ENCODE measurements at places on chromosomes 16 and 17.
A peak's percentile ranks its signal among the peaks of the same experiment; 100 is the strongest.

- no peak for DNase-seq
Measured at GRCh38 chr16:16122264-16122663, 101.0 kb downstream of the ABCC6 start.

DNA sequence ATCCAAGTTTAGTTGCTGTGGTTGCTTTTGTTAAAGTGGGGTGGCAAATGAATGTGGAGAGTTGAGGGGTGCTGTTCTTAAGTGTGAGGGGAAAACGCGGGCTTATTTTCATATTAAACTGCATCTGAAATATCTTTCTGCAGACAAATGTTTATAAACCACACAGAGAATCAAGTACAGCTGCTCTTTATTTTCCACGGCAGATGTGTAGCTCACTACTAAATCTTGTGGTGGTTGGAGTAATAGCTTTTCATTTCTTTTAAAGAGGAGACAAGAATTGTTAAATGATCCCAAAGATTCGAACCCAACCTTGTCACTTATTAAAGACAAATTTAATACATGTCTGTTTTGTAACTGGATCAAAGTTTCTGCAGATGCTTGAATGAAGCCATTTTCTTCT is 2.1 kb downstream of the CLTC start:
- no peak for DNase-seq

GRCh38 chr16:8492690-8493089 is 97.6 kb downstream of the TMEM114 start:
- DNase-seq = no peak

- DNase-seq = no peak
Measured at GRCh38 chr17:79207960-79208359, 133.3 kb downstream of the ENGASE start.

GRCh38 chr17:48639982-48640857 is 14.1 kb upstream of the HOXB9 start:
- no peak for DNase-seq

- peak; percentile 51 for DNase-seq
Measured at GRCh38 chr17:54903375-54903774, 2.7 kb downstream of the TOM1L1 start.

DNA sequence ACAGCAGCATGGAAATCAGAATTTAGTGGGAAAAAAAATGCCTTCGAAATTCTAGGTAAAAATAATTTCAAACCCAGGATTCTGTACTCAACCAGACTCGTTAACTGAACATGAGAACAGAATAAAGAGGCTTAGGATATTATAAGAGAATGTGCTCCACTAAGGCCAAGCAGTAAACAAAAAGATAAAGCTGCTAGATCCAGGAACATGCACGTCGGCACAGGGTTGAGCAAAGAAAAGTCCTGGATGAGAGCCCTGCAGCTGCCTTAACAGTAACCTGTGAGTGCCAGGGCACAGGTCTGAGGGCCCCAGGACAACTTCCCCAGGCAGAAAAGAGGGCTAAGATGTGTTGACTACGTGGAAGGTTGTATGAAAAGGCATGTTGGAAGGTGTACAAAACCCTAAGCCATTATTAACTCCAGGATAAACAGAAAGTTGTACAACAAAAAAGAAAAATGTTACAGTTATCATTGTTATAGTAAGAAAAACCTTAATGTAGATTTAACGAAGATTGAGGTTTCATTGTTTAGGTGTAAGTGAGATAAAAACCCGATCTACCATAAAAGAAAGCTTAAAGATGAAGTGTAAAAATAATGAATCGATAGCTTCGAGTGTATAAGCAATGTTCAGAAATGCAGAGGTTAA is 42.3 kb upstream of the RBFOX3 start:
- DNase-seq = no peak

DNA sequence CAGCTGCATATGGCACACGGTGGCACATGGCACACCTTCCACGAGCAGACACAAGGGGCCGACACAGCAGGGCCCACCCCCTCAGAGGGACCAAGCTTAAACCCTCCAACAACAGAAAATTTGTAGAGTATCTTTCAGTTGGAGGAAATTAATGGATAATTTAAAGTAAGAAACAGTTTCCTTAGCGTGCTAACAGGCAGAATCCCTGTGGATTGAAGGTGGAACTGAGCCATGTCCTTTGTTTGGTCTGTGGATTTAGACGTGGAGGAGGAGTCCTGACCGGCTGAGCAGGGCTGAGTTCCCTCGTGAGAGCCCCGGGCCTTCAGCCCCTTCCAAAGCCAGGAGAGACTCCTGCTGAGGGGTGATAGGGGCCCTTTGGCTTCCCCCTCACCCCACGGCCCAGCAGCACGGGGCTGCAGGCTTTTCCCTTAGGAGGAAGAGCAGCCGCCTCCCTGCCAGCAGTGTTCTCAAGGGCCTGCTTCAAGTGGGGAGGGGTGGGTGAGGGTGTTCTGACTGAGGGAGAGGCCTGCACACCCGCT is 1.4 kb upstream of the CYB561 start:
- no peak for DNase-seq

GRCh38 chr16:55668340-55669281 is 12.8 kb downstream of the SLC6A2 start:
- no peak for DNase-seq

GRCh38 chr17:64278614-64279013 is 15.6 kb upstream of the TEX2 start:
- peak; percentile 31 for DNase-seq

DNA sequence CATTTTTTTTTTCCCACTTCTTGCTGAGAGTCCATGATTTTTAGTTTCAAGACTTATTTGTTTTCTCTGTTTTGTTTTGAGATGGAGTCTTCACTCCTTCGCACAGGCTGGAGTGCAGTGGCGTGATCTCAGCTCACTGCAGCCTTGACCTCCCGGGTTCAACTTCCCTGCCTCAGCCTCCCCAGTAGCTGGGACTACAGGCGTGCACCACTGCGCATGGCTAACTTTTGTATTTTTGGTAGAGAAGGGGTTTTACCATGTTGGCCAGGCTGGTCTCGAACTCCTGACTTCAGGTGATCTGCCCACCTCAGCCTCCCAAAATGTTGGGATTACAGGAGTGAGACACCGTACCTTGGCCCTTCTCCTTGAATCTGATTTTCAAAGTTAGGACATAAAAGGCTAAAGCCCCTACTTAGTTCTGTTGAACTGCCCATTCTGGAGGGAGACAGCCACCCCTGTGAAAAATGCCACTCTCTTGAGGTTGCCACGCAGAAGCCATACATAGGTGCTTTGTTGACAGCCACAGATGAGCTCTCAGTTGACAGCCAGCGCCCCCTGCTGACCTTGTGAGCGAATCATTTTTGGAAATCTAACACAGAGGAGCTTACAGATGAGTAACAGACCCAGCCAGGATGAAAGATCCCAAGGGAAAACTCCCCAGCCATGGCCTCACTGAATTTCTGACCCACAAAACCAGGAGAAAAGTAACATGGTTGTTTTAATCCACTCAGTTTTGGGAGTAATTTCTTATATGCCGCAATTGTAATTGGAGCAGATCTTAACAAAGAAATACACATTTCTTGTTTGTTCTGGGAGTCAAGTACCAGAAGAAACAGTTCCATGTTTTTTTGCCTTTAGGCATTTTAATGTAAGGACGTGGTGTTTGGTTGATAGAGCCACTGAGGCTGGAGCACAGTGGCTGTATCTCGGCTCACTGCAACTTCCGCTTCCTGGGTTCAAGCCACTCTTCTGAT is 38.8 kb downstream of the PKD1L3 start:
- DNase-seq = peak; percentile 90

GRCh38 chr17:49564638-49565037 is 11.0 kb upstream of the NXPH3 start:
- DNase-seq = no peak

DNA sequence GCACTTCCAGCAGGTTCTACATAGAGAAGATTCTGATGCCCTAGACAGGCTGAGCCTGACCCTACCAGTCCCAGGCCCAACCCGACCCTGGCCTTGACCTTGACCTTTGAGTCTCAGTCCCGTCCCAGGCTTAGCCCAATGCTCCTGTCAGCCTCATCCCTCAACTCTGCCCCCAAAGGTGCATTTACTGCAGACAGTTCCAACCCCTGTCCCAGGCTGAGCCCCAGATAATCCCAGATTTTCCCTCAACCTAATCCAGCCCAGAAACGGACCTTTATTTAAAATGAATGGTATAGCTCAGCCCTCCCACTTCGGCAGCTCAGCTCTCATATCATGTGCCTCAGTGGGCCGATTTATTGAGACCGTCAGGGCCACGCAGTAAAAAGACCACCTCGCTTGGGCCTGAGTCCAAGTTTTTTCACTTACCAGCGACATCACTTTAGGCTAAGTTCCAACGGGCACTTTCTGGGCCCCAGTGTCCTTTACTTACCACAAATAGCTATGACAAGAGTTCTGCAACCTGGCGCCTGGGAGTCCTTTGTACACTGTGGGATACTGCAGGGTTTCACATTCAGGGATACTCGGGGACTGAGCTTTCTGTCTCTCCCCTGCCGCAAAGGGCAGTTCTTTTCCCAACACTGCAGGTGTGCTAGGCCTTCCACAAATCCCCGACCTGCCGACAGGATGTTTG is 89.5 kb downstream of the WSCD1 start:
- no peak for DNase-seq

DNA sequence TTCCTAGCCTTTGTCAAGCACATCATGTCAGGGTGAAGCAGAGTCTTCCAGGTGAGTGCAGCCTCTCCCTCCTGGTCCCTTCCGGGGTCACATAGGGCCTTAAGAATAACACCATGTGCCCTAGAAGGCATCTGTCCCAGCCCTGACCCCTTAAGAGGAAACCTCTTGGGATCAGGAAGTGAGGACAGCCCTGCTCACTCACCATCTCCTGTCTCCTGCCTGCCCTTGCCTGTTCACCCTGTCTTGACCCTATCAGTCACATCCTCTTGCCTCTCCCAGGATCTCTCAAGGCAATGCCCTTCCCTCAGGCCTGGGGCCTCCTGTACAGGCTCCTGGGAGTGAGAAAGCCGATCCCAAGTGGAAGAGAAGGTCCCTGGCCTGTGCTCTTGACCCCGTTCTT is 13.9 kb downstream of the MYL4 start:
- no peak for DNase-seq

DNA sequence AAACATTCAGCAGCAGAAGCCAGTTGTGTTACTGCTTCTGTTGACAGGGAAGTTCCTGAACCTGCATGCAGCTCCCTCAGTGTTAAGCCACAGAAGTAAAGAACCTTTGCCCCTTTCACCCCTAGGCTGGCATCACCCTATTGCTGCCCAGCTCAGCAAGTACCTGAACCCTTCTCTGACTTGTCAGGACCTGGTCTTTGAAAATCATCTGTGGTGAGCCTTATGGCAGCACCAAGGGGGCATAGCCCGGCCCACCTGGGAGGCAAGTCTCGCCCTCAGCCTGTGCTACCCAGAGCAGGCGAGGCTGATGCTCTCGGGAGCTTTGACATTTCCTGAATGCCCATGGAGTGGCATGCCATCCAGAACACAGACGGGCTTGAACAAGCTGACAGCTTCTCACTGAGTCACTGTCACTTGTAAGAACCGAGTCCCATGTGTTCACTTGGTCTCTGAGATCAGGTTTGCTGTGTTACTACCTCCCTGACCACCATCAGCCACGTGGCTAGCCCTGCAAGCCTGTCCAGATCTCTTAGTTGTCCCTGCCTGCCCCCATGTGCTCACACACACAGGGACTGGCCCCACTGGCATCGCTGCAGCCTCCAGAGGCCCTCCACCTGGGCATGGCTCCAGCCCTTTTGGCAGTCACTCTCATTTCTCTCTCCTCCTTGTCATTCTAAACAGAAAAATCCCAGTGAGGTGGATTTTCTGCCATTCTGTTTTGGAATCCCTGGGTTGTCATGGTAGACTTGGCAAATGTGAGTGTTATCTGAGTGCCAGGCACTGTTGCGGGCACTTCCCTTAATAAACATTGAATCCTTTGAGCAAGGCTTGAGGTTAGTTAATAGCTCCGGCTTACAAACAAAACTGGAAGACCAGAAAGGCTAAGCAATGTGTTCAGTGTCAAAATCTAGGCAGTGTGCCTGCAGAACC is 2.9 kb upstream of the CARMIL2 start:
- no peak for DNase-seq

DNA sequence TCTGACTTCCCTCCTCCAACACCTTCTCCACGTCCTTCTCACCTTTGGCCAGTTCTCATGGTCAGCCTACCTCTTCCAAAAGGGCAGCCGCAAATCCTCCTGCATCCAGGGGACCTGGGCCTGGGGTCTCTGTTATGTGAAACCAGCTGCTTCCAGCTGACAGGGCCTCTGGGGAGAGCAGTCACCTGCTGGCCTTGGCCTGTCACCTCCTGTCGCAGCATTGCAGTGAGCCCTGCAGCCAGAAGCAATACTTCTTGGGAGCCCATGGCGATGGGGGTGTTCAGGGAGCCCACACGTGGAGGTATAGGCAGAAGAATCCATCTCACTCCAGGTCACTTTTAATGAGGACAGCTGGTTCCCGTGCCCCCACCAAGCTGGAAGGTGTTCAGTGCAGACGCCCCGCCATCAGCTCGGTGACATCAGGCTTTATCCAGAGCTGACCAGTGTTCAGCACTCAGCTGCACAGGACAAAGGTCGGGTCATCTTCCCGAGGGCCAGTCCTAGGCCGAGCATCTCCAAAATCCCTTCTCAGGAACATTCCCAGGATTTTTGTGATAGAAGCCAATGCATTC is 1.7 kb upstream of the SLC47A2 start:
- DNase-seq = no peak

DNA sequence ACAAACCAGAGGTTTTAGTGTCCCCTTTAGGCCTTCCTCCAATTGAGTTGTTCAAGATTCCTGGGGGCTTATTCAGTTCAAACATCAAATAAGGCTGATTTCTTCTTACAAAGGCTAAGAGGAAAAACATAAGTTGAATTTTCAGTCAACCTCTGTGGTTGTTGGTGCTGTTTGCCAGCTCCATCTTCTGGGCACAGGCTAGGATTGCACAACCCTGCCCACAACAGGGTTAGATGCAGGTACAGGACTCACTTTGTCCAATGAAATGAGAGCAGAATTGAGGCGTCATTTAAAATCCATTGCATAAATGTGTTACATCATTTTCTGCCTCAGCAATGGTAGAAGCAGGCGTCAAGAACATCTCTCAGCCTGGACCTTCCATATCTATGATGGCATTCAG is 173.3 kb downstream of the PMP22 start:
- DNase-seq = no peak

DNA sequence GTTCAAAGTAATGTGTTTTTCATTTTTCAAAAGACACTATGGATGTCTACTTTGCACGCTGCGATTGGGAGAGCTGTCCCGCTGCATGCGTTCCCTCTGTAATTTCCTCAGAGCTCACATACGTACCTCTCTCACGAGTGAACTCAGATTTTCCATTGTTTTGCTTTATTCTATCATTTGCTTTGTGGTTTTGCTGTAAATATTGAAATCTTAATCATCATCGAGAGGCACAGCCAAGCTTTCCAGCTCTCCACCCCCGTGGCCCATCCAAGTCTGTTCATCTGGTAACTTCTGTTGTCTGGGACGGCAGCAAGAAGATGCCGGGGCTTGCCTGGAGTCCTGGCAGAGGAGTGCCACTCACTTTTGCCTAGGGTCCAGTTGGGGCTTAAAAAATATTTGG is 21.1 kb downstream of the TMC6 start:
- DNase-seq = peak; percentile 18

GRCh38 chr16:55655897-55656681 is at the start of gene SLC6A2:
TSS of gene SLC6A2 (plus strand) at chr16:55655988. CDS start at chr16:55656695, 707 bp downstream.
- DNase-seq = peak; percentile 50

- DNase-seq = no peak
Measured at GRCh38 chr16:80739523-80739922, 64.9 kb downstream of the CDYL2 start.

All from femur (tissue), 1 donor.